ENCODE measurements at places on chromosomes 3 and 15.

- DNase-seq: no peak
Observed at GRCh38 chr3:55247666-55248065, 239.4 kb downstream of the WNT5A start.

DNA sequence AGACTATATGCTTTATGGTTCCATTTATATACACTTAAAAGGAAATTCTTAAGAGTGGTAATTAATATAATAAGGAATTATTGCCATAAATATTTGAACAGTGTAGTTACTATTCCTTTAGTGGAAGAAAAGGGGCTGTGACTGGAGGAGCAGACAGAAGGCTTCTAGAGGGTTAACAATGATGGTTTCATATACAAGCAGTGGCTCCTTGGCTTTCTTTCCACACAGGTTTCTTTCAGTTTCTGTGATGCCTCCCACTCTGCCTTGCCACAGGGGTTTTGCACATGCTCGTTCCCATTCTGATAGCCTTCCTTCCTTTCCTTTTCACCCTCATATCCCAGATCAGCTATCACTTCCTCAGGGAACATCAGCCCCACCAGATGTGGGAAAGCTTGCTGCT, 108.8 kb upstream of the LYSMD4 start:
- DNase-seq: no peak

- no peak for DNase-seq
Observed at GRCh38 chr15:74864296-74864695, 8.9 kb downstream of the SCAMP2 start.

DNA sequence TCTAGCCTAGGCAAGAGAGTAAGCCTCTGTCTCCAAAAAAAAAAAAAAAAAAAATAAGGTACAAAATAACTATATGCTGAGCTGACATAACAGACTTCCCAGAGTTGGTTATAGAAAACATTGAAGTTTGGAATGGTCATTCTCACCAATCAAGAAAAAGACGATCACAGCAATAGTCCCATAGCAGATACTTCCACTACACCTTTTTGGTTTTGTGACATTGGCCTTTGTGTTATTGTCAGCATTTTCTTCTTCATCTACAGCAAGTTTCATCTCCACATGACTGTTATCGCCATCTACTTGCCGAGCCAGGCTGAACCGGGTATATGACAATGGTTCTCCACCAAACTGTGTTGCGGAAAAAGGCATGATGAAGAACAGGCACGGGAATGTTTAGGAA, 6.9 kb downstream of the TFRC start:
- DNase-seq: no peak

GRCh38 chr3:195195321-195196209, 75.4 kb downstream of the XXYLT1 start:
- DNase-seq: no peak

DNA sequence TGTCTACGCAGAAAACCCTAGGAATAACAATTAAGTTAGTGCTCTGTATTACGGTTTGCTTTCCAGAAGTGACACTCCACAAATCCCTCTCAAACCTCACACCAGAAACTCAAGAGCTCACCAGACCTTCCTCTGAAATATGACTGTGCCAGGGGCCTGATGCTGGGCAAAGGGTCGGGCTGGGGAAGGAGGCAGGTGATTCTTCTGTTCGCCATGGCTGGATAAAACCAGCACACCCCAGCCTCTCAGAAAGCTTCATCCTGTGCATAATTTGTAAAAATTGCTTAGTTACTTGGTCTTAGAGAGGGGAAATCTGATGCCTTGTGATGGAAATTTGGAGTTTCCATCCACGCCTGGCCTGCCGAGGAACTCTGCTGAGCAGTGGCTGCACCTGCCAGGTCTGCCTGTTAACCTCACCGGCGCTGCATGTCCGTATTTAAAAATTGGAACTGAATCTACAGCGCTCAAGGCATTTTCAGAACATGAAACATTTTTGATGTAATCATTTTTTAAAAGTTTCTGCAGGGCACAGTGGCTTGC, 22.7 kb upstream of the ATP1B3 start:
- DNase-seq: no peak

DNA sequence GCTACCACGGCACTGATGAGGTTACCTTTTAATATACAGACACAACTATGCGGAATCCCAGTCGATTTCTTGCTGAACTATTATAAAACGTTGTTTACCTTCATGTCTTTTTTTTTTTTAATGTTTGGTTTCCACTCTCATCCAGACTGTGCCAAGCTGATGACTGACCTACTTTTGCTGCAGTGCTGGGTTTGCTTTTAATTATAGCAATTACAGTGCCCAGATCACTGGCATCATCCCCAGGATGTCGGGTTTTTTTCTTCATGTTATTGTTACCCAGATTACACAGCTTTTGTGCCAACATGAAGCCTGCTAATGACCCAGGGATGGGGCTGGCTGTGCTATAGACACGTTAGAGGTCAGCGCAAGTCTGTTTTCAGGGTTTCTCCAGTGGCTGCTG, 294.0 kb upstream of the ATP10A start:
- DNase-seq: no peak

DNA sequence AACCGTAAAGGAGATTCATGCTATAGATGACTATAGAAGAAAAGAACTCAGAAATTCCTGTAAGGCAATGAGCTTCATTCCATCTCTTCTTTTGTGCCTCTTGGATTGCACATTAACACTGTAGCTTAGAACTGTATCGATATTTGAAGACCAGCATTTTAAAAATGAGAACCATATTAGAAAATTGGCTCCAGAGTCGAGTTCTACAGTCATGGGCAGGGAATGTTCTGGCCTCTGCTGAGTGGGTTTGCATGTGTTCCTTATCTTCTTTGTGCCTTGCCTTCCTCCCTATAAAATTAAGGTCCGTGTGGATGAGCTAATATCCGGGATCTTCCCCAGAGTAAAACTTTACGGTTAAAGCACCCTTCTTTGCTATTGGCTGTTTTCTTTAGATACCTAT, 77.4 kb upstream of the PLCL2 start:
- DNase-seq: no peak

- peak; percentile 75 for DNase-seq
Observed at GRCh38 chr3:39406368-39407258, at the start of gene RPSA. RPSA (plus strand) TSS chr3:39406720; CDS start chr3:39407654, 934 bp downstream.

DNA sequence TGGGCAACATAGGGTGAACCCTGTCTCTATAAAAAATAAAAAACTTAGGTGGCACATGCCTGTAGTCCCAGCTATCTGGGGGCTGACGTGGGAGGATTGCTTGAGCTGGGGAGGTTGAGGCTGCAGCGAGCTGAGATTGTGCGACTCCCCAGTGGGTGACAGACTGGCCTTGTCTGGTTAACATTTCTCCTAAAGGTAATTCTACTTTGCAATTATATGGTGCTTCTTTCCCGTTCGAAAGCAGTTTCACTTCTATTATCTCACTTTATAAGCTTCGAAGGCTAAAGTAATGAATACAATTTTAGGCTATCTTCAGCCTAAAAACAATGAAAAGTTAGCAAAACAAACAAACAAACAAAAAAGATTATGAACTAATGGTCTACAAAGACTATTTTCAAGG, 35.3 kb downstream of the COMMD2 start:
- DNase-seq: no peak

- no peak for DNase-seq
Observed at GRCh38 chr15:29888646-29889045, 66.4 kb upstream of the TJP1 start.

- no peak for DNase-seq
Observed at GRCh38 chr15:41560572-41560874, 1.5 kb downstream of the TYRO3 start.

DNA sequence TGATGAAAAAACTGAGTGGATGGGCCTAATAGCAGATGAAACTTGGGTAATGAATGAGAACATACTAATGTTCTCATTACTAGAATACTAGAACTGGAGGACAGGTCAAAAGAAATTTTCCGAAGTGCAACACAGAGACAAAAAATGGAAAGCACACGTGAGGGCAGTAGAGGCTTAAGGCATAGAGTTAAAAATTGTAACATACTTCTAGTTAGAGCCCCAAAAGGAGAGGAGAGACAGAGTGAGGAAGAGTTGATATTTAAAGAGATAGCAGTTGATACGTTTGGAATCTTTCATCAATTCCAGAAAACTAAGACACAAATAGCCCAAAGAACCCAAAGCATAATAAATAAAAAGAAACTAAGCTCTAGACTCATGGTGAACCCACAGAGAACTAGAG, 327.9 kb downstream of the SQOR start:
- DNase-seq: no peak

- no peak for DNase-seq
Observed at GRCh38 chr15:40754574-40754882, 526 bp downstream of the RMDN3 start.

- DNase-seq: no peak
Observed at GRCh38 chr3:87090631-87091030, 99.7 kb upstream of the VGLL3 start.

GRCh38 chr3:126421573-126422119, 26.9 kb downstream of the CFAP100 start:
- DNase-seq: no peak

DNA sequence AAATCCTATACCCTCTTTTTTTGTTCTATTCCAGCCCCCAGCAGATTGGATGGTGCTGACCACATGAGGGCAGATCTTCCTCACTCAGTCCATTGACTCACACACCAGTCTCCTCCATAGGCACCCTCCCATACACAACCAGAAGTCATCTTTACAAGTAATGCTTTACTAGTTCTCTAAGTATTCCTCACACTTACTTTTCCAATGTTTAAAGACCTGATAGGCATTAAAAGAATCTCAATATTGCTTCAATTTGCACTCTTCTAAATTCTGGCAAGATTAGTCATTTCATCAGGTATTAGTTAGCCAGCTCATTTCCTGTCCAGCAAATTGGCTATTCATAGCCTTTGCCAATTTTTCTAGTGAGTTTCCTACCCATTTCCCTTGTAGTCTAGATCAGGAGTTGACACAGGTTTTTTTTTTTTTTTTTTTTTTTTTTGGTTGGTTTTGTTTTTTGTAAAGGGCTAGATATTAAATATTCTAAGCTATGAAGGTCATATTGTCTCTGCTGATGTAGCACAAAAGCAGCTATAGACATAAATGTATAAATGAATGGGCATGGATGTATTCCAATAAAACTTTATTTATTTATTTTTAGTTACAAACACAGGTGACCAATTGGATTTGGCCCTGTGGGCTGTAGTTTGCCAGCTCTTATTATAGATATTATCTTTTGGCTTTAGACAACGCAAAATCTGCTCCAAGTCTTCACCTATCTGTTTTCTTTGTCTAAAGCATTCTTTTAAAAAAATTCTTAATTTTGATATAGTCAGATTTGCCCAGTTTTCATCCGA, 76.1 kb downstream of the ABHD5 start:
- DNase-seq: no peak

DNA sequence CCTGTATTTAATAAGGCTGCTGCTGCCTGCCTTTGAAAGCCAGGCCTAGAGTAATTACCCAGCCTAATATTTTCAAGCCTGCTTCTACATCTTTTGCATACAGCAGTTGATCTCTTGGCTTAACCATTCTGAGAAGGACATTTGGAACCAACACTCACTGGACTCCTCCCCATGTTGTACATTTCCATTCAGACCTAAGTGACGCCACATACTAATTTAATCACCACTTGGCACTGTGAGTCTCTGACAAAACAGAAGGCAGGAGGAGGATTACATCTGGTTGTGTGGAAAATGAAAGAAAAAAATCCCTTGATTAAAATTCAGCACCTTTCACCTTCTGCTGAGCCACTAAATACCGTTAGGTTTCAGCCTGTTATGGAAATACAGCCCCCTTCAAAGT, 102.2 kb upstream of the ARRDC4 start:
- no peak for DNase-seq

DNA sequence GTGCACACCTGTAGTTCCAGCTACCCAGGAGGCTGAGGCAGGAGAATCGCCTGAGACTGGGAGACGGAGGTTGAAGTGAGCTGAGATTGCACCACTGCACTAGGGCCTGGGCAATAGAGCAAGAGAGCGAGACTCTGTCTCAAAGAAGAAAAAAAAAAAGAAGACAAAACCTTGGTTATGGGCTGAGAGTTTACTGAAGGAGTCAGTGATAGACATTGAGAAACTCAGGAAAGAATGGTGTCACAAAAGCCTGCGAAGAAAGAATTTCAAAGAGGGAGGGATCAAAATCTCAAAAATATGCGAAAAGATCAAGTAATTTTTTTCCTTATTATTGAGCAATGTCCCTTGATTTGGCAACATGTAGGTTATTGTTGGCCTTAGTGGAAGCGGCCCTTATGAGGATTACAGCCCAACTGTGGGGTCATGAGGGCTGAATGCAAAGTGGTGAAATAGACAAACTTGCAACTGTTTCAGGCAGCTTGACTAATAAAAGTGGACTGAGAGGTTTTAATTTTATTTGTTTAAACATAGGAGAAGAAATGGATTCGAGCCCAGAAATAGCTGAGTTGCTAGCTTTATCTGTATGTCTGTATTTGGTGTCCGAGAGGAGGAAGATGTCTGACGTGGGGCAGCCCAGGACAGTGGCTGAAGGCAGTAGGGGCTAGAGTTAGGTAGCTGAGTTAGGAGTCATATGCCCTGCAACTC, 18.8 kb upstream of the CELF6 start:
- no peak for DNase-seq

GRCh38 chr3:49460956-49461355, 9.1 kb upstream of the DAG1 start:
- no peak for DNase-seq

GRCh38 chr15:76935620-76936019, 4.1 kb downstream of the RCN2 start:
- no peak for DNase-seq

DNA sequence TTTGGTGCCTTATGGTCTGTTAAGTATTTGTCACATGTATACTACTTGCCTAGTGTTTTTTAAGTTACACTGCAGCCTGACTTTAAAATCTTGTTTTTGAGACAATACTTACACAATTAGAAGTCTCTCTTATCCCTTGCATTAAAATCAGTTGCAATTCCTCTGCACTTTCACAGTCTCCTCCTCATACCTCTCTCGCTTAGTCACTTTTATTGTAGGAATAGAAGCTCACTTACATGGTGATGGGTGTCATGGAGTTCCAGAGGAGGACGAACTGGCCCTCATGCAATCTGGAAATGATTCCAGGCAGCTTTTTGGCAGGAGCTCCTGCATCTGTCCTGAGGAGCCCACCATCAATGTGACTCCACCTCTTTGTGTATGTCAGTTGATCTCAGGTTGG, 238.4 kb upstream of the TBC1D5 start:
- no peak for DNase-seq

GRCh38 chr15:59492389-59493377, 54.7 kb downstream of the FAM81A start:
- DNase-seq: peak; percentile 13

DNA sequence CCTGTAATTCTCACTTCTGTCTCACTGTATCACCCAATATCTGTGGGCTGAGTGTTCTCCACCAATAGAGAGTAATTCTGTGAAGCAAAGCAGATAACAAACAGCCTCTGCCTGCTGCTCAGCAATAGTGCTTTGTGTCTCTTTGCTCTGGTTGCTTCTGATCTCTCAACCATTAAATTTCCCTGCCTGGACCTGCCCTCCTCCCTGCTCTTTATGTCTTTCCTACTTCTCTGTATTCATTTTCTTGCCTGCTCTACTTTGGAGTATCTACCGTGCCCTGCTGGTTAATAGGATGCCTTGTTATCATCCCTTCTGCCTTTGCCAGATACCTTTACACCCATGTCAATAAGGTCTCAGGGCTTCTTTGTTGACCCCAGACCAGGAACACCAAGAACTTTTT, 102.9 kb upstream of the CGNL1 start:
- DNase-seq: no peak

All from bone marrow (tissue), 2 donors.